Stimulated activated naive CD4-positive, alpha-beta T cell treated with Interleukin-2 at 50 U/mL for 16 hours (primary cell): ENCODE measurements at places on chromosomes 2 and 18.

DNA sequence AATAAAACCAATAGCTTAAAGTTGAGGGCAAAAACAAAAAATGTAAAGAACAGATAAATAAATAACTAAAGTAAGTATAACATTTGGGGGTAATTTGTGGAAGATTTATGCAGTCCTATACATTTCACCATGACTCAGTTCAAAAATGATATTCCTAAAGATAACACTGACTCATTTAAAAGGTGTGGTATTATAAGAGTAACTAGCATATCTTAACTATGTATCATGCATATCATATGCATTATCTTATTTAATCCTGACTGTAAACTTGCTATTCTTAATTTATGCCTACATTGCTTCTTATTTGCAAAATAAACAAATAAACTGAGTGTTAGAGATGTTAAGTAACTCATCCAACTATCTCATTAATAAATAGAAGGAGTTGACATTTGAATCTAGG is 726.5 kb upstream of the PKDCC start:
- no peak for DNase-seq

DNA sequence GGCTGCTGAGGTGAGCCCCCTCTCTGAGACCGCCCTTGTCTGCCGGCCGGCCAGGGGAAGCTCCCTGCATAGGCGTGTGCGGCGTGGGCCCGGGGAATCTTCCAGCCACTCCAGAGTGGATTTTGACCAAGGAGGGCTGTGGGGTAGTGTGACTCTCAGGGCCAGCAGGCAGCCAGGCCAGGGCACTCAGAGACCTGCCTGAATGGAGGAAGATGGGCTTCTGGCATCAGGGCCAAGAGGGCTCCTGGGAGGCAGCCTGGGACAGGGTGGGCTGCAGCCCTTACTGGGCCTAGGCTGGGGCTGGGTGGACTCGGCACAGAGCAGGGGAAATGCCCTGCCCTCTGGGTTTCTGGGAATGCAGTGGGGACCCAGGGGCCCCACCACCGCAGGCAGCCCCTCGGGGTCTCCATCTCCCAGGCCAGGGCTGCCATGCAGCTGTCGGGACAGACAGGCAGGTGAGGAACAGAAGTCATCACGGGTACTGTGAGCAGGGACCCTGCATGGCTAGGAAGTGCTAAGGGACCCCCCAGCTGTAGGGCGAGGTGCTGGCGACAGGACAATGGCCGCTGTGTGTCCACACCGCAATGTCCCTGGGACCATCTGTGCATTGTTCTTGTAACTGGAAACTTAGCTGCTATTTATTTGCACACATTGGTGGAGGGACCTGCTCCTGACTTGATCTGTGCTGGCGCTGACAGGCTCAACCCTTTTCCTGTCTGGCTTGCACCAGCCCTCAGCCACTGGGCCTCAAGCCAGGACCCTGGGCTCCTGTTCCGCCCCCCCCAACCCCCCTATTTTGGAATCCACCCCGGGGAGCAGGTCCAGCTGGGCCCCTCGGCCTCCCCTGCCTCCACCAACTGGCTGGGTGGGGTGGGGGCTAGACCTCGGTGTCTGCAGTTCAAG is 4.1 kb downstream of the PDCD1 start:
- DNase-seq: no peak

GRCh38 chr18:49655266-49656072 is 93.6 kb downstream of the LIPG start:
- no peak for DNase-seq

- no peak for DNase-seq
These were observed 10.4 kb downstream of the LRPPRC start for GRCh38 chr2:43985359-43985758.

GRCh38 chr18:51028201-51028805 is 1.7 kb upstream of the SMAD4 start:
- DNase-seq: no peak

DNA sequence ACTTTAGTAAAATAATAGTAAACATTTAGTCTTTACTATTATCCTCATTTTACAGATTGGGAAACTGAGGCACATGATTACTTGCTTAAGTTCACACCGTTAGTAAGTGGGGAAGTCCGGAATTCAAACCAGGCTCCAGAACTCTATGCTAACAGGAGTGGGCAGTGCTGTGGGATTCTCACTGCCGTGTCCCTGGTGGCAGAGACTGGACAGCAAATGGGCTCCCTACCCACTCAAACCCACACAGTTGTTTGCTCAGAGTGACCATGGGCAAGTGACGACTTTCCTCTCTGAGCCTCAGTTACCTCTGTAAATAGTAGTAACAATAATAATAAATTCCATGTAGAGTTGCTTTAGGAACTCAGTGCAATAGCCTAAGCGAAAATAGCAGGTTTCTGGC is 24.0 kb downstream of the MAIP1 start:
- DNase-seq: no peak

DNA sequence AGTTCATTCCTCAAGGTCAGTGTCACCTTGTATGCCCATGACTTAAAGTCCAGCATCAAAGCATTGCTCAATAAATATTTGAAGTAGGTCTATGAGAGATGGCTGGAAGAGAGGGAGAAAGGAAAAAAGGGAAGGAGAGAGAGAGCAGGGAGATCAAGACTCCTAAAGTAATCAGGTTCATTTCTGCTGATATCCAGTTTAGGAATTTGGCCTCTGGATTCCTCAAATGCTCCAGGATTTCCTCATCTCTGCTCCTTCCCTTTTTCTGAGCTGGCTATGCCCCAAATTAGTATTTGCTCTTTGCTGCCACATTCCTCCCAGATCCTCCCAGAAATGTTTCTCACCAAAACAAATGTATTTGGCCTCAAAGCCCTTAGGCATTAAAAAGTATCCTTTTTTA is 739.4 kb upstream of the CHAC2 start:
- DNase-seq: no peak

DNA sequence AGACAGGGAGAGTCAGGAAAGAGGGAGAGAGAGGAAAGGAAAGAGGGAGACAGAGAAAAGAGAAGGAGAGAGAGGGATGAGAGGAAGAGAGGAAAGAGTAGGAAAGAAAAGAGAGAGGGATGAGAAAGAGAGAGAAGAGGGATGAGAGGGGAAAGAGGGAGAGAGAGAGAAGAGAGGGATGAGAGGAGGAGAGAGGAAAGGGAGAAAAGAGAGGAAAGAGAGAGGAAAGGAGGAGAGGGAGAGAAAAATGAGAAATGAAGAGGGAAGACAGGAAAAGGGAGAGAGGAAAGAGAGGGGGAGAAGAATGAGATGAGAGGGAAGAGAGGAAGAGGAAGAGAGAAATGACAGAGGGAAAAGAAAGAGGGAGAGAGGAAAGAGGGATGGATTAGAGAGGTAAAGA is 207.0 kb upstream of the SKOR2 start:
- DNase-seq: no peak
